H1 (cell line): ENCODE measurements at places on chromosomes 13 and 19. TPM values are rescaled to one million over a fixed set of nuclear protein-coding genes. Genes with fewer than 3 reads are reported as not detected.

The PSG7 gene
- total RNA-seq = not detected in 2 replicates

The ZNF432 gene
- total RNA-seq = 7.1 and 8.3 TPM in 2 replicates

The CFD gene
- total RNA-seq = 1.7 TPM in 2 replicates

The C19orf73 gene
- 1.2 and 2.5 TPM in 2 replicates for total RNA-seq

The ZNF888 gene
- total RNA-seq = 8.6 and 8.7 TPM in 2 replicates

- H3K36me3 ChIP-seq = peaks cover 4% of the 10 kb centered on the region; the same call in 1 of the 2 replicates
- no peak overlapping the region for H3K27ac ChIP-seq
- H3K4me1 ChIP-seq = peaks cover 13% of the 10 kb centered on the region
- peaks cover 2% of the 10 kb centered on the region; the same call in 1 of the 2 replicates for H3K27me3 ChIP-seq
- DNase-seq = peak; percentile 88
- peak overlapping the region; percentile 84 for H3K4me3 ChIP-seq
Observed at GRCh38 chr19:55086730-55087541, 11.3 kb downstream of the EPS8L1 start.

- no peaks in the 10 kb centered on the region for H3K4me1 ChIP-seq
- H3K36me3 ChIP-seq = no peaks in the 10 kb centered on the region
- no peak overlapping the region for H3K4me3 ChIP-seq
Observed at GRCh38 chr19:14580623-14581237, 2.2 kb upstream of the CLEC17A start.

- no peaks in the 10 kb centered on the region for H3K27me3 ChIP-seq
- H3K36me3 ChIP-seq = no peaks in the 10 kb centered on the region
- H3K4me3 ChIP-seq = no peak overlapping the region
- DNase-seq = no peak
- H3K4me1 ChIP-seq = no peaks in the 10 kb centered on the region
- no peak overlapping the region for H3K27ac ChIP-seq
Observed at GRCh38 chr13:21218351-21219035, 42.0 kb downstream of the MRPL57 start.

DNA sequence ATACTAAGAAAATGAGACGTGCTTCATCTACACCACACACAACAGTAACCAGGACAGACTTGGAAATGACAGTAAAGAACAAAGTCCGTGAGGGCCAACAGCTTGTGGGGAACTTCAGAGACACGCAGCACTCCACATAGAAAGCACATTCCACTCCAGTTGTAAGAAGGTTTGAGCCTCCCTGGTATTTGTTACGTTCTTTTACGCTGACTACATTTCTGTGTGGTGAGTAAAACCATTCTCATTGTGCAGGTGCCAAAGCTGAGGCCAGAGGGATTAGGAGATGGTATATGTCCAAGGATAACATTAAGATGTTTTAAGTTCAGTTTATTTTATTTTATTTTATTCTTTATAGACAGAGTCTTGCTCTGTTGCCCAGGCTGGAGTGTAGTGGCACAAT lies 1189.9 kb downstream of the UQCRFS1 start:
- no peaks in the 10 kb centered on the region for H3K36me3 ChIP-seq
- no peaks in the 10 kb centered on the region for H3K4me1 ChIP-seq
- no peaks in the 10 kb centered on the region for H3K27me3 ChIP-seq

DNA sequence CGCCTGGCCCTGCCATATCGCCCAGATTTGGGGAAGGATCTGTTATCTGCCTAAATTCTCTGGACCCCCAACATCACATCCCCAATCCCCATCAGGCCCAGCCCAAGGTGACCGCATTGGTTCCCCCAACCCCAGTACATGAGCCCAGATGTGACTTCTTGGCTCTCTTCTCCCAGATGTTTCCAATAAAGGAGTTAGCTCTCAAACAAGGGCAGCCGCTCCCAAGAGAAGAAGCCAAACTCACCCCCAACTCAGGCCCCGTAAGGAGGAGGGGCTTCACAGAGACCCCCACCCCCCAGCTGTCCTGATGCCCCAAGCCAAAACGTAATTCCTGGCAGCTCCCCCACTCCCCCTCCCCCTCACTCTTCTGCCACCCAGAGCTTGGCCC lies 6.9 kb downstream of the FBN3 start:
- H3K27ac ChIP-seq = no peak overlapping the region
- H3K27me3 ChIP-seq = no peaks in the 10 kb centered on the region
- H3K4me1 ChIP-seq = no peaks in the 10 kb centered on the region
- DNase-seq = no peak

DNA sequence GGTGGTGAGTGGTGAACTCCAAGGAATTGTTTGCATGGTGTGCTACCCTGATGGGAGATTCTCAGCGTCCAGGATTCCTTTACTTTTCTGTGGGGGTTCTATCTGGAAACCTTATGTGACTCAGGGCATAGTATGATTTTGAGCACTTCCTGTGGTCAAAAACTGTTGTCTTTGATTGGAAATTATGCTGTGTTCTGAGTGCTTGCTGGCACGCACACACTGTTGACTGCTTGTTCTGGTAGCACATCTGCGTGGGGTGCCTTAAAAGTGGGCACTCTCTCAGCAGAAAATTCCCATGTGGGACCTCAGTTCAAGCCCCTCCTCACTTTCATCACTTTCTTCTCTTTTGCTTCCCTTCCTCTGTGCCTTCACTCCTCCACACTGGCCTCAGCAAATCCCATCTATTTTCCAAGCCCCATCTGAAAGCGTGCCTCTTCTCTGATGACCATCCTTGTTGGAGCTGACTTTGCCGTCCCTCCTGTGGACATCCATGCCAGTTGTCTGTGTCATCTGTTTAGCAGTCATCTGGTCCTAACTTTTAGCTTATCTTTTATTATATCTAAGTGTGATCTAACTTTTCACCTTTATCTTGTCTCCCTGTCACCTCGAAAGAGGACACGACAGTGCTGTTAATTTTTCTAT lies 56.4 kb upstream of the NPAS1 start:
- H3K4me3 ChIP-seq = no peak overlapping the region
- no peaks in the 10 kb centered on the region for H3K4me1 ChIP-seq
- DNase-seq = no peak
- no peaks in the 10 kb centered on the region for H3K36me3 ChIP-seq
- H3K27me3 ChIP-seq = no peaks in the 10 kb centered on the region

DNA sequence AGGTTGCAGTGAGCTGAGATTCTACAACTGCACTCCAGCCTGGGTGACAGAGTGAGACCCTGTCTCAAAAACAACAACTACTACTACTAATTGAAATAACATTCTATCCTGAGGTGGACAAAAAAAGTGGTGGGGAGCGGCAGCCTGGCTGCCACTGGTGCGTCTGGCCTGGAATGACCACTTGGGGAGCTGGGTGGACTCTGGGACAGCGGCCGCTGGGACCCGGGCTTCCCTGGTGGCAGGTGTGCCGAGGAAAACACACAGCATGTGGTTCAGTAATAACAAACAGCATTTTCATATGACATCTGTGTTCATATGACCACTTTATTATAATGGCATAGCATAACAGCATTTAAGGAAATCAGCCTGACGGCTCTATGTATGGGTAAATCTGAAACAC lies 33.9 kb downstream of the TFDP1 start:
- H3K4me3 ChIP-seq = no peak overlapping the region
- no peak for DNase-seq
- H3K27me3 ChIP-seq = no peaks in the 10 kb centered on the region
- peaks cover 15% of the 10 kb centered on the region for H3K36me3 ChIP-seq

DNA sequence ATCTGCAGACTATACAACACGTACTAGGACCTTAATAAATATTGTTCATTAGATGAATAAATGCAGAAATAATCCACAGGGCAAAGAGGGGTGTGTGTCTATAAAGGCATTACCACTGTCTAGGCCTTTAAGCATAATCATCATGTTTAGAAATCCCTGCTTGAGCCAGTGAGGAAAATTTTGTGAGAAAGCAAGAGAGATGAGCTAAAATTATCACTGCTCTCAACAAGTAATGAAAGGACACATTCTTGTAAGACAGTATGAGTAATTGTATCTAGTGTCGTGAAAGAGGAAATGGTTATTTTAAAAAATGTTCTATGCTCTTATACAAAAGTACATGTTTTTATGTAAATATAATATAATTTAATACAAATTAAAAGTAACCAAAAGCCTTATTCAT lies 1699.4 kb downstream of the PCDH9 start:
- H3K27me3 ChIP-seq = no peaks in the 10 kb centered on the region
- no peaks in the 10 kb centered on the region for H3K36me3 ChIP-seq
- no peaks in the 10 kb centered on the region for H3K4me1 ChIP-seq
- no peak overlapping the region for H3K27ac ChIP-seq
- no peak overlapping the region for H3K4me3 ChIP-seq

GRCh38 chr19:392375-392970 lies 16.5 kb downstream of the C2CD4C start:
- H3K27ac ChIP-seq = no peak overlapping the region
- H3K27me3 ChIP-seq = peaks cover 2% of the 10 kb centered on the region; the same call in 1 of the 2 replicates
- H3K4me3 ChIP-seq = no peak overlapping the region
- no peak for DNase-seq
- no peaks in the 10 kb centered on the region for H3K4me1 ChIP-seq

DNA sequence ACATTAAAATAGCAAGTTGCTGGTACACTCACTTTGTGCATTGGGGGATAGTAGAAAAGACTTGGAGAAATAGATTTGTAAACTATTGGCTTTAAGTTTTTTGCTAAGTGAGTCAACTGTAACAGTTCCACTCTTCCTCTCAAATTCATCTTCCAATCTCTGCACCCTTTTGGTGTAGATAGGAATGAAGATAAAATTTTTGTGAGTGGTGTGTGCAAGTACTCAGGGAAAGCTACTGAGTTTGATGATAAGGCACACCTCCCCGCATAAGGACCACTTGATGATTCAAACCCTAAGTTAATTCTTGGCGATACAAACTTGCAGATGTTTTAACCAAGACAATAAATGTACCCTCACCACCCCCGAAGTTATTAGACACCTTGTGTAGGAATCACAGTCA lies 168.3 kb upstream of the SLITRK1 start:
- no peak overlapping the region for H3K4me3 ChIP-seq
- no peaks in the 10 kb centered on the region for H3K27me3 ChIP-seq
- H3K36me3 ChIP-seq = no peaks in the 10 kb centered on the region
- no peak overlapping the region for H3K27ac ChIP-seq

GRCh38 chr13:41056194-41056593 lies 5.1 kb upstream of the WBP4 start:
- H3K4me3 ChIP-seq = no peak overlapping the region
- H3K4me1 ChIP-seq = no peaks in the 10 kb centered on the region

DNA sequence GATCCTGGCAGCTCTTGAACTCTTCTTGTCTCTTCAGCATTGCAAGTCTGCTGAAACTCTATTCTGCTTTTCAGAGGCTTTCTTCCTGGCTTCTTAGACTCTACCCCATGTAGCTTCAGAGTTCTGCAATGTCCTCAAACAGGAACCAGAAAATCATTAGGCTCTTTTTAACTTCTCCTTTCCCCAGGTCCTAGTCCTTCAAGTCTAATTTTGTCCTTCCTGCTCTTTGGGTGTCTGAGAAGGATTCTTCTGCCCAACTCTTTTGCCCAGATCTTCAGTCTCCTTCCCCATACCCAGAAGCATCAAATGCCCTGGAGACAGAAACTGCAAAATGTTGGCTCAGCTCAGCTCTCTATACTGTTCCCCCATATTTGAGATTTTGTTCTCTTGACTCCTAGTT lies 50.0 kb upstream of the CALM3 start:
- no peak overlapping the region for H3K27ac ChIP-seq
- 0 out of 2 replicates have a peak, but pooled peaks cover 3% of the 10 kb centered on the region for H3K4me1 ChIP-seq
- DNase-seq = no peak
- no peaks in the 10 kb centered on the region for H3K27me3 ChIP-seq
- H3K4me3 ChIP-seq = no peak overlapping the region

- no peak for DNase-seq
- H3K27ac ChIP-seq = no peak overlapping the region
- no peaks in the 10 kb centered on the region for H3K27me3 ChIP-seq
- no peaks in the 10 kb centered on the region; the same call in 1 of the 2 replicates for H3K4me1 ChIP-seq
- peak overlapping the region; percentile 0; the same call in 1 of the 2 replicates for H3K4me3 ChIP-seq
Observed at GRCh38 chr19:17762505-17763229, 11.4 kb downstream of the FCHO1 start.

GRCh38 chr13:104320446-104320845 lies 1254.2 kb upstream of the SLC10A2 start:
- H3K4me1 ChIP-seq = no peaks in the 10 kb centered on the region
- H3K27me3 ChIP-seq = no peaks in the 10 kb centered on the region
- H3K27ac ChIP-seq = no peak overlapping the region
- no peak for DNase-seq
- H3K36me3 ChIP-seq = no peaks in the 10 kb centered on the region
- H3K4me3 ChIP-seq = no peak overlapping the region

DNA sequence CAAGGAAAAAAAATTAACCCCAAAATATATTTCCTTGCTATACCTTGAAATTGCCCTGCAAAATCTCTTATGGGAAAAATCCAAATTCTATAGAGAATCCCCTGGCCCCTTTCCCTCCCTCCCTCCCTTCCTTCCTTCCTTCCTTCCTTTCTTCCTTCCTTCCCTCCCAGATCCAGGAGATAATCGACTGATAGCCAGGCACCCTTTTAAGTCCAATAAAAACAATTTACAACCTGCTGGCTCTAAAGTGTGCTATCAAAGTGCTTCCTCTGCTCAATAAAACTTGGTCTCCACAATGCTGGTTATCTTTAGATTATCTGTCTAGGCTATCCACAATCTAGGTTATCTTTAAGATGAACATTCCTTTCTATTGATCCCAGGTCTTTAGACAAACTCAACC lies 83.1 kb upstream of the TUBA3C start:
- H3K4me1 ChIP-seq = no peaks in the 10 kb centered on the region
- no peak overlapping the region for H3K27ac ChIP-seq
- DNase-seq = no peak
- H3K27me3 ChIP-seq = no peaks in the 10 kb centered on the region
- no peak overlapping the region for H3K4me3 ChIP-seq

GRCh38 chr13:98129059-98129746 lies 13.7 kb upstream of the FARP1 start:
- no peaks in the 10 kb centered on the region for H3K27me3 ChIP-seq
- no peaks in the 10 kb centered on the region for H3K4me1 ChIP-seq
- no peak overlapping the region for H3K27ac ChIP-seq

- H3K27ac ChIP-seq = no peak overlapping the region
- no peaks in the 10 kb centered on the region; the same call in 1 of the 2 replicates for H3K4me1 ChIP-seq
- no peak for DNase-seq
- no peak overlapping the region for H3K4me3 ChIP-seq
- peaks cover 8% of the 10 kb centered on the region; the same call in 1 of the 2 replicates for H3K36me3 ChIP-seq
Observed at GRCh38 chr19:10983026-10983425, 22.2 kb downstream of the SMARCA4 start.

- H3K27ac ChIP-seq = no peak overlapping the region
- no peak overlapping the region for H3K4me3 ChIP-seq
- no peaks in the 10 kb centered on the region for H3K4me1 ChIP-seq
- no peaks in the 10 kb centered on the region for H3K27me3 ChIP-seq
- H3K36me3 ChIP-seq = no peaks in the 10 kb centered on the region
Observed at GRCh38 chr13:31756346-31756745, 17.0 kb downstream of the RXFP2 start.

GRCh38 chr13:114313061-114313860 lies 1.0 kb upstream of the CHAMP1 start:
- H3K36me3 ChIP-seq = no peaks in the 10 kb centered on the region
- H3K4me3 ChIP-seq = peak overlapping the region; percentile 83
- no peak overlapping the region for H3K27ac ChIP-seq
- 0 out of 2 replicates have a peak, but pooled peaks cover 3% of the 10 kb centered on the region for H3K4me1 ChIP-seq
